ENCODE measurements at places on chromosomes 5 and 9.

DNA sequence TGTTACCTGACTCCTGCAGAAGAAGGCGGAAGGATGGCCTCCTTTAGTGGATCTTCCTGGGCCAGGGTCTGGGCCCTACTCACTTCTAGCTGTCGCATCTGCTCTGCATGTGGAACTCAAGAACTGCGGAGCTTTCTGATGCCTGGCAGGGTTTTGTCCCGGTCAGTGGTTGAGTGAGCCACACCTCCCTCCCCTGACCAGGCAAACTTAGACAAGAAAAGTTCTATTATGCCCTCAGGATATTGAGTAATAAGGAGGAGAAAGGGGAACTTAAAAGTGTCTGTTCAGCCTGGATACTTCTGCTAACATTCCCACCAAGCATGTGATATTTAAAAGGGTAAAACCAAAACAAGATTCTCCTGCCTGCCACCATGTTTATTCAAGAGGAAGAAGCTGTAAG lies at the start of gene FYB1:
TSS of gene FYB1 (minus strand) at position 127 of the 400 bp plus-strand sequence. CDS start 16,603 bp downstream, outside the sequence.
- DNase-seq: no peak

GRCh38 chr5:151520294-151520693 lies 70.8 kb downstream of the FAT2 start:
- no peak for DNase-seq

- no peak for DNase-seq
These were observed 127.2 kb upstream of the ZNF366 start for GRCh38 chr5:72634444-72634843.

- DNase-seq: peak; percentile 17
These were observed at the start of gene DOCK8 for GRCh38 chr9:214648-215493. Gene DOCK8, plus strand, starts transcription at chr9:214865. Its CDS starts 112 bp downstream, at chr9:214977.

DNA sequence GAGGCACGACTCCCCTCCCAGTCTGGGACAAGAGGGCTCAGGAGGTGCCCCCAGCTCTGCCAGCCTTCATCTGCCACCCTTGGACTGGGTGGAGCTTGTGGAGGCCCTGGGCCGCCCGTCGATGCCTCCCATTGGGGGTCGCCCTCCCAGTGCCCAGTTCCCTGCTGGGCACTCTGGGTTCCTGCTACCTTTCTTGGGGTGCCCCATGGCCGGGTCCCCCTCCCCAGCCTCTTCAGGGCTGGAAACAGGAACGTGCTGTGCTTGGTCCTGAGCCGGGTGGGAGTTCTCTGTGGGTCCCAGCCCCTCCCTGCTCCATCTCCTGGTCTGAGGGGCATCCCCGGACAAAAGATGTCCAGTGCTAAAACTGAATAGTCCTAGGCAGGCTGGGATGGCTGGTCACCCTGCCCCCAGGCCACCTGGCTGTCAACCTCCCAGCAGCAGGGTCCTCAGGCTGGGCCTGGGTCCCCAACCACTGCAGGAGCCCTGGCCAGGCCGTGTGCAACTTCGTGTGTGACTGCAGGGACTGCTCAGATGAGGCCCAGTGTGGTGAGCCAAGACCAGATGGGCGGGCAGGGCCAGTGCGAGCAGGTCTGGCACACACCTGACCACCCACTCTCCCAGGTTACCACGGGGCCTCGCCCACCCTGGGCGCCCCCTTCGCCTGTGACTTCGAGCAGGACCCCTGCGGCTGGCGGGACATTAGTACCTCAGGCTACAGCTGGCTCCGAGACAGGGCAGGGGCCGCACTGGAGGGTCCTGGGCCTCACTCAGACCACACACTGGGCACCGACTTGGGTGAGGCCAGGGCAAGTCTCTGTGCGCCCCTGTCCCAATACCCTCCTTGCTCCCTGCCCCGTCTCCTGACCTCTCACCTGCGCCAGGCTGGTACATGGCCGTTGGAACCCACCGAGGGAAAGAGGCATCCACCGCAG lies 784 bp downstream of the MAMDC4 start:
- no peak for DNase-seq

GRCh38 chr9:133677126-133678010 lies 41.2 kb downstream of the DBH start:
- peak; percentile 67 for DNase-seq

GRCh38 chr5:97135868-97136267 lies 6.5 kb downstream of the LIX1 start:
- DNase-seq: no peak

GRCh38 chr5:14588758-14589543 lies 7.4 kb downstream of the OTULINL start:
- no peak for DNase-seq

DNA sequence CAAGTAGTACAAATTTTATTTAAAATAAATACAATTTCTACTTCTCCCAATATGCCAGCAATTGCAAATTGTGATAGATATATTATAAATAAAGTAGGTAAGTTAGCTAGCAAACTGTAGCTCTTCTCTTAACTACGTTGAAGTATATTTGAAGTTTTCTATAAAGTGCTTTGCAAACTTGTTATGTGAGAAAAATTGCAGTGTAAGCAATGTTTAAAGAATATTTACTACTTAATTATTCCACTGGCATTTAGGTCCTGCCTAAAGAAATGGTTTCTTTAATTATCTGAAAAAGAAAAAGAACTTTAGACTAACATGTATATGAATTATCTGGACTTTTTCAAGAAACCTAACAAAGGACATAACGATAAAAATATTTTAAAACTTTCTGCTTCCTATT lies 1350.0 kb upstream of the CDH9 start:
- DNase-seq: no peak

GRCh38 chr9:89774858-89775370 lies 170.1 kb downstream of the GADD45G start:
- DNase-seq: no peak

GRCh38 chr9:129696944-129697655 lies 31.7 kb downstream of the PRRX2 start:
- DNase-seq: no peak

DNA sequence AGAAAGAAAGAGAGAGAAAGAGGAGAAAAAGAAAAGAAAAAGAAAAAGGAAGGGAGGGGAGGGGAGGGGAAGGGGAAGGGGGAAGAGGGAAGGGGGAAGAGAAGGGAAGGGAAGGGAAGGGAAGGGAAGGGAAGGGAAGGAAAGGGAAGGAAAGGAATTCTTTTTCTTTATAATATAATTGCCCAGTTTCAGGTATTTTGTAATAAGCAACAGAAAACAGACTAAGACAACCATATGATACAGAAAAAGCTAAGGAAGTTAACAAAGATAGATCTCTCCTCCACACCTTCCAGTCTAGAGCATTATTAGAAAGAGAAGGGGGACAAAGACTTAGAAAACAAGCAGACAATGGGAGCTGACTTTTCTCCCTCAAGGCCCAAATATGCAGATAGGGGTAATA lies 31.0 kb downstream of the MEIKIN start:
- DNase-seq: no peak

- DNase-seq: no peak
These were observed 135.3 kb upstream of the LMX1B start for GRCh38 chr9:126478216-126478981.

- no peak for DNase-seq
These were observed 56.9 kb upstream of the TBC1D2 start for GRCh38 chr9:98312365-98312764.

DNA sequence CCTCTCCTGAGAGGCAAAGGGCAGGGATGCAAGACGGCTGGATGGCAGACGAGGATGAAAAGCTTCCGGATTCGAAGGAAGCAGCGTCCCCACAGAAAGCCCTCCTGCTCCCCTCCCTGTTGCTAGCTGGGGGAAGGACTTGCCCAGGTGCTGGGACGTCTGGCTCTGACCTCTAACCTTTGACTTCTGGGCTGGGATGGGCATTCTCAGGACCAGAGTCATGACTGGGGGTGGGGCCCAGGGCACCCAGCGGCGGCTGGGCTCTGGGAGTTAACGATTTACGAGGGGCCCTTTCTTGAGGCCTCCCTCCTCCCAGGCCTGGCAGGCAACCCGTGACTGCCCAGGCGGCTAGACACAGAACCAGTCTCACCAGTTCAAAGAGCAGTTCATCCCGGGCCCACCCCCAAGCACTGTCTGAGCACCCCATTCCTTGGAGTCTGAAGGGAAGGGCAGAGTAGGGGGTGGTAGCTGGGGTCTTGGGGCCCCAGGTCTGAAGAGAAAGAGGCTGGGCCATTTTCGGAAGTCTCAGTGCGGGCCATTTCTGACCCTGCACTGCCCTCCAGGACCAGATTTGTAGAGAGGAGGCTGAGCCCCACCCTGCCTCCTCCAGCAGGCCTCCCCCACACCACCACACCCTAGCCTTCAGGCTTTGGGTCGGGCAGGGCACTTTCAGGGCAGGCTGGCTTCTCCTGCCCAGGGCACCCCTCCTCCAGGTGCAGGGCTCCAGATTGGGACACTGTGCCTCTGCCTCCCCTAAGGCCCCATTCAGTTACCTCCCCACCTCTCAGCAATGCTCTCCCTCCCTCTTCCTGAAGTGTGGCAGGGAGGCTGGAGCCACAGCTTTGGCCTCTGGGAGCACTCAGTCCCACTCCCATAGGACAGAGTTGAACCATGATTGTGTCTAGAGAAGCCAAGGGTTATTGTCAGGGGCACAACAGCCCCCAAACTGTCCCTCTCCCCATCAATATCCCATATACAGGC lies 5.0 kb upstream of the CXXC5 start:
- no peak for DNase-seq

- DNase-seq: no peak
These were observed 93.2 kb upstream of the ACTBL2 start for GRCh38 chr5:57575839-57576238.

DNA sequence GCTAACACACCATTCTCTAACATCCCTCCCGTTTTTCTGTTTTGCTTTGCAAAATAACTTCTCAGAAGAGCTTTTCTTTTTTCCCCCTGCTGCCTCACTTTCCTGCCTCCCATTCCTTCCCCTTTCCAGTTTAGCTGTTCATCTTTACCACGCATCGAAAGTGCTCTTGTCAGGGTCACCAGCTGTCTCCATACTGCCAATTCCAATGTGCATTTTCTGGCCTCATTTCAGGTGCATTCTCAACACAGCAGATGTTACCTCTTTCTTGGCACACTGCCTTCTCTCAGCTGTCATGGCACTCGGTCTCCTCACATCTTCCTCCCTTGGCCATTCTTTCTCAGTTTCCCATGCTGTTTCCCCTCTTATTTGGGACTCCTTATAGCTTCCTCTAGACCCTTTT lies 9.5 kb downstream of the ARSK start:
- no peak for DNase-seq

- no peak for DNase-seq
These were observed 11.8 kb downstream of the FAM163B start for GRCh38 chr9:133597316-133597957.

GRCh38 chr5:83085106-83085505 lies 7.8 kb downstream of the XRCC4 start:
- DNase-seq: no peak

DNA sequence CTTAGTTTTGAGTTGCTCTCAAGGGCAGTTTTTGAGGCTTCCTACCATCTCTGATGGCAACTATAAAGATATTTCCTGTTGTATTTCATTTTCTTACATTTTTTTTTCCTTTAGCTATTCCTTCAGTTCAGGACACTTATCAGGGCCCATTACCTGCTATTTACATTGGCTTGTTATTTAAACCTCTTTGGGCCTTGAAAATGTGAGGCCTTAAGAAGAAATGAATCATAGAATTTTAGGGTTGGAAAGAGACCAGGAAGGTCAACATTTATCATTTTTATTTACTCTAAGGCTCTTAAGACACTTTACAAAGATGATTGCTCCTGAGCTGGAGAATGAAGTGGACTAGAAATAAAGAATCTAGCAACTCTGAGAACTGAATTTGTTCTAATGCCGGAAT lies 335.2 kb downstream of the DTWD2 start:
- DNase-seq: no peak

GRCh38 chr5:5787373-5787772 lies 364.9 kb downstream of the ICE1 start:
- DNase-seq: no peak

DNA sequence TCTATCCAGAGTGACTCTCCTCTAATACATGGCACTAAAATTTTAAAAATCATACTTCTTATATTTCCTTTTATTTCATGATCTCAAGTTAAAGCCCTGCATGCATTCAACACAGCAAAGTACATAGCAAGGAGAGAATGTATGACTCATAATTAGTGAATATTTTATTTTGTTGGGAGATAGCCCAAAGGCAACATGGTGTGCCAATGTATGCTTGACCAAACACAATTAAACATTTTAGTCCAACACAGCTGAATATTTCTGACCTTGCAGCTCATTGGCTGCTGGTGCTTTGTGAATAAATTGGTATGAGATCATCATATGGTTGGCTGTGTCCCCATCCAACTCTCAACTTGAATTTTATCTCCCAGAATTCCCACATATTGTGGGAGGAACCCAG lies 103.5 kb downstream of the NPR3 start:
- no peak for DNase-seq

DNA sequence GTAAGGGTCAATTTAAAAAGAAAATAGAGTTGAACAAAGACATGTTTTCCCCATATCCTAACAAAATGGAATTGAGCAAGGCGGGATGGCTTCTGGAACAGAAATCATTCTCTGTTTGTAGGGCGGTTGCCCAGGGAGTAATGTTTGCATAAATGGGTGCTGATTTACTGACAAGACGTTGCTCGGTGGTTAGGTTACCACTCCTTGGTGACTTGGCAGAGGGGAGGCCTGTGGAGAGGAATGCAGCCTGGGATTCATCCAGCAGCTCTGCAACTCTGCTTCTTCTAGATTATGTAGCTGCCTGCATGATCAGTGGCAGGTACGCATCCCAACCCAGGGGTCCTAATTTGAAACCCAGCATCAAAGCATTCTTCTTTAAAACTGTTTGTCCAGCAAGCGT lies 200.2 kb downstream of the CFAP90 start:
- DNase-seq: no peak

GRCh38 chr9:73869264-73869663 lies 627.9 kb upstream of the RORB start:
- peak; percentile 15 for DNase-seq

DNA sequence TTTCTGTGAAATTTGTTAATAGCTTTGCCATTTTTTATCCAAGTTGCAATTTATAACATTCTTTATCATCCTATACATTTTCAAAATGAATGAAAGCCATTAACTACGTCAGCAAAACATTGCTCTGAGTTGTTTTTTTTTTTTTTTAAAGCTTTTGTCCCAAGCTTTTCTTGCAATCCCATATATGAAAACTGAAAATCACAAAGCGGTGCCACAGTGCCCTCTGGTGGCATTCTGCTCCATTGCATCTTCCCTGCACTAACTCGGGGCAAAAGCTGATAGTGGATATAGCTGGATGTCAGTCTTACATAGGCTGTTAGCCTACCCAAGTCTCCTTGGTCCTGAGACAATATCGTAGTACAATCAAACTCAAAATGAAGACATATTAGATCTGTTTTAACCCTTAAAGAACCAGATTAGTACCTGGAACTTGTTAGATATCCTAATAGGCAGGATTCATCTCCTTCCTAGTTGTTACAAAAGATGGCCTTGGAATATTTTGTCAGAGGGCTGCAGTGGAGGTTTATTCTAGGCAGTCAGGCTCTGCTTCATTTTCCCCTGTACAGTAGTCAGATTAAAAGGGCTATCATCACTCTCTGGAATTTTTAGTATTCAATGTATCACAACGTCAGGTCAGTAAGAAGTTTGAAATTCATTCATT lies 669.9 kb downstream of the PTPRD start:
- DNase-seq: peak; percentile 68

- no peak for DNase-seq
These were observed 1000.2 kb downstream of the NR2F1-AS1 start for GRCh38 chr5:92580814-92581213.
